ENCODE measurements at places on chromosomes 1 and 21.

DNA sequence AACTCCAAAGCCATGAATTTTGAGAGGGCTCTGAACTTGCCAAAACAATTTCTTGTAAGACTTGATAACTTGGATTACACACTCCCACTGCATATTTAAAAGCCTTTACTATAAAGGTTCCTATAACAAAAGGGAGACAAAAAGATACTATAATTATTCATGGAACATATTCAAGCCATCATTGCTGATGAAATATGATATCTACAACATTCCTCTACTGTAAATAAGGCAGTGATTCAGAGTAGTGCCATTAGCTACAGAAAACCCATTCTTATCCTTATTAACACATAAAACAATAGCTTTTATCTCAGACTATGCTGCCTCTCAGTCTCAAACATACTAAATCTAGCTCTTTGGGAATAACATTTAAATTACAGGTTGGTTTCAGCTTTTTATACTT, 675.5 kb upstream of the CXADR start:
- no peak for DNase-seq

GRCh38 chr21:41684381-41685245, 82.2 kb downstream of the RIPK4 start:
- DNase-seq: no peak

DNA sequence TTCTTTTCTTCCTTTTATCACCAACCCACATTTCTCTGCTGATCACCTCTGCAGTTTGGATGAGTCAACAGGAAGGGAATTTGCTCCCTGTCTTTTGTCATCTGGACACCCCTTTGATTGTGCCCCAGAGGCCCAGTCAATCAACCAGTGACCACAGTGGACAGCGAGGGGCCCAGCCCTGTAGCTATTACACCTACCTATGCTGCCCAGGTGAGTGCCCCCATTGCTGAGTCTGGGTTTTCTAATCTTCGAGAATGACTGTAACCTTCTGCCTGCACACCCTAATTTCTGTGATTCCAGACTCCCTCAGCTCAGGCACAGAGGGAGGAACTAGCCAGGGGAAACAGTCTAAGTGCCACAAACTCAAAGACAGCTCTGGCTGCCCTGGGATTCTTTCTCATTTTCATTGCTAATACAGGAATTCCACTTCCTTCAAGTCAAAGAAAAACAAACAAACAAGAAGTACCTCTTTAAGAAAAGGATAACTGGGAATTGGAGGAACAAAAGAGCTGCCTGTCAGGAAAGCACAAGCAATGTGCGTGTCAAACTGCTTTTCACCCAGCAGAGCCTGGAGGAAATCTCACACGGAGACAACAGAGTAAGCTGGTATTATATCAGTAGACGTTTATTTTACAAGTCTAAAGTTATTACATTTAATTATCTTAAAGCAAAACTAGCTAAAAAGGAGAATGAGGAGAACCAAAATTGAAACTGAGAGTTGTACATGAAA, 311.1 kb downstream of the AJAP1 start:
- no peak for DNase-seq

DNA sequence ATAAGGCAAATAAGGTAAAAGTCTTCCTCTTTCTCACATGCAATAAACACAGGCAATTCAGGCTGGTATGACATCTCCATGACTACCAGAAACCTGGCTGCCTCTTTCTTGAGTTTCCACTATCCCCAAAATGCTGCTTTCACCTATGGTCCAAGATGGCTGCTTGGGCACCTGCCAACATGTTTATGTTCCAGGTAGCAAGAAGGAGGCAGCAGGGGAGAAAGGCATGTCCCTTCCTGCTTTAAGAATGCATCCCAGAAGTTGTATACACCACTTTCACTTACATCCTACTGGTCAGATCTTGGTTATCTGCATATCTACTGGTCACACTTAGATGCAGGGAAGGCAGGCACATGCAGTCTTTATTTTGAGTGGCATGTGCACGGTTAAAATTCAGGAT, 19.4 kb upstream of the ACOT11 start:
- DNase-seq: no peak

DNA sequence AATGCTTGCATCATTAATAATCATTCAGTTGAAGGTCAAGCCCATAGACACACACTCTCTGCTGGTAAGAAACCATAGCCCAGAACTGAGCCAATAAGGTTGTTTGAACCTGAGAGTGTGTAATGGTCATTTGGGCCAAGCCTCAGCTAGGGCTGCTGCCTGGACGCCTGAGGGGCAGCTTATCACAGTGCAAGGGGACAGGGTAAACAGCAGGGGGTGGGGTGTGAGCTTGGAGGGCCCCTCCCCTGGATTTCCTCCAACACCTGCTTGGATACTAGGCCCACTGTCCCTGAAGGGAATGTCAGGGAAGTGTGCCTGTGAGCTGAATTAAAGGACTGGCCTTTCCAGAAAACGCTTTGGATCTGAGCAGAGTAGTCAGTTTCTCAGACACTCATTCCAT, 24.6 kb upstream of the CNTN2 start:
- no peak for DNase-seq

DNA sequence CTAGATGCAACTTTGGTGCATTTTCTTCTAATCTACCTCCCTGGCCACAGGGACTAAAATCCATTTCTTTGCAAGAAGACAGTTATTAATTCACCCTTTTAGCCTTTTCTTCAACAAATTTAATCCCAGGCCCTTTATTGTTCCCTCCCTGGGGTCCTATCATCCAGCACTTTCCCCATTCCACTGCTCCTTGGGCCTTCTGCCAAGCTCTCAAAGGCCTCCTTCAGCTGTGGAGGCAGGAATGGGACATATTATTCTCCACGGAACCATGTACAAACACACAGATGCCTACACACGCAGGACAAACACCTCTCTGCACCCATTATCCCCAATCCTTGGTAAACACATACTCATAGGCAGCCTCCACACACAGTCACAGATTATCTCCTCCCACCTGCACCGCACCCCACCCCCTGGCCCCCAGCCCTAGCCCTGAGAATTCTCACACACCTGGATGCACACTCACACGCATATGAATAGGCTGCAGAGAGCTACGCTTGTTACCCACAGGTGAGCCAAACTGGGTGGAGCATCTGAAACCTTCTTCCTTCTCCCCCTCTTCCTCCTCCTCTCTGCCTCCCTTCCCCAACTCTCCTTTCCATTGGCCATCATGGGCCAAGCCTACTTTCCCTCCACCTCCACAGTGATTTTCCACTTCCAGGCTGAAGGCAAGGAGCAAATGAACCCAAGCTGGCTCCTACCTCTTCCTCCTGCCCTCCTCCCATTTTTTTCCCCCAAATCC, 11.7 kb downstream of the TAGLN2 start:
- no peak for DNase-seq

All from HEK293T (cell line).